ENCODE measurements at places on chromosomes 3 and 15.
A peak's percentile ranks its signal among the peaks of the same experiment; 100 is the strongest.

DNA sequence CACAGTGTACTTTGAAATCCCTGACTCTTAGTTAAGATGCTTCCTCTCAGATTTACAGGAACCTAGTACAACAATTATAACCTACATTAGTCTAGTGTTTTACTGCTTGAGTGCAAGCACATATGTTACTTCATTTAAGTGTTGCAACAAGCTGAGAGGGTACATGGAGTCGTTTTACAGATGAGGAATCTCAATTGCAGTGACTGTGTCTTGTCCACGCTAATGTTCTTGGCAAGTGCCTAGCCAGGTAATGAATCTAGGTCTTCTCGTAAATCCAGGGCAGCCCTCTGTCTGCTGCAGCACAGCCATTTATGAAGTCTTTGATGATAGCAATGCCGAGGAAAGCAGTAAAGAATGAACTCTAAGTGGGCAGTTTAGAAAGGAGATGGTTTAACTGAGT is 384.4 kb upstream of the ARPP21 start:
- no peak overlapping the region for H3K27ac ChIP-seq
- H3K36me3 ChIP-seq: no peaks in the 10 kb centered on the region
- no peak overlapping the region for H3K4me3 ChIP-seq
- DNase-seq: no peak
- no peaks in the 10 kb centered on the region for H3K4me1 ChIP-seq

GRCh38 chr3:29452934-29453283 is 172.0 kb downstream of the RBMS3 start:
- no peak overlapping the region for H3K4me3 ChIP-seq
- H3K36me3 ChIP-seq: no peaks in the 10 kb centered on the region
- H3K27me3 ChIP-seq: no peaks in the 10 kb centered on the region
- H3K4me1 ChIP-seq: no peaks in the 10 kb centered on the region
- H3K27ac ChIP-seq: no peak overlapping the region

- no peak for DNase-seq
- H3K27ac ChIP-seq: no peak overlapping the region
- H3K4me1 ChIP-seq: peaks cover 4% of the 10 kb centered on the region
- H3K36me3 ChIP-seq: no peaks in the 10 kb centered on the region
- H3K4me3 ChIP-seq: no peak overlapping the region
- peaks cover 15% of the 10 kb centered on the region for H3K27me3 ChIP-seq
Measured at GRCh38 chr15:59616379-59616778, 4.8 kb downstream of the GCNT3 start.

GRCh38 chr3:134315286-134316106 is 58.8 kb downstream of the AMOTL2 start:
- no peak overlapping the region for H3K27ac ChIP-seq
- H3K27me3 ChIP-seq: peaks cover 24% of the 10 kb centered on the region
- no peaks in the 10 kb centered on the region for H3K36me3 ChIP-seq
- H3K4me3 ChIP-seq: no peak overlapping the region

GRCh38 chr3:106839576-106840280 is 537.5 kb upstream of the CCDC54 start:
- no peaks in the 10 kb centered on the region for H3K4me1 ChIP-seq

DNA sequence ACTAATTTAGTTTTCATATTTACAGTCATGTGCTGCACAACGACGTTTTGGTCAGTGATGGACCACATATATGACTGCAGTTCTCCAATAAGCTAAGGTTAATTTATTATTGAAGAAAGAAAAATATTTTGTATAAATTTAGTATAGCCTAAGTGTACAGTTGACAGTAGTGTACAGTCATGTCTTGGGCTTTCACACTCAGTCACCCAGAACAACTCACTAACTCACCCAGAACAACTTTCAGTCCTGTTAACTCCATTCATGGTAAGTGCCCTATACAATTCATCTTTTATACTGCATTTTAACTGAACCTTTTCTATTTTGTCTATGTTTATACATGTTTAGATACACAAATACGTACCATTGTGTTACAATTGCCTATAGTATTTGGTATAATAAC is 3.8 kb upstream of the GABRR3 start:
- H3K27ac ChIP-seq: no peak overlapping the region
- no peaks in the 10 kb centered on the region for H3K36me3 ChIP-seq
- H3K4me3 ChIP-seq: peak overlapping the region; percentile 88
- no peaks in the 10 kb centered on the region for H3K27me3 ChIP-seq

GRCh38 chr3:72145506-72146380 is 360.8 kb upstream of the PROK2 start:
- H3K27me3 ChIP-seq: peaks cover 6% of the 10 kb centered on the region
- no peak for DNase-seq
- no peaks in the 10 kb centered on the region for H3K36me3 ChIP-seq

- no peaks in the 10 kb centered on the region for H3K27me3 ChIP-seq
- H3K4me1 ChIP-seq: no peaks in the 10 kb centered on the region
- no peak overlapping the region for H3K4me3 ChIP-seq
- no peak for DNase-seq
- no peak overlapping the region for H3K27ac ChIP-seq
- H3K36me3 ChIP-seq: no peaks in the 10 kb centered on the region
Measured at GRCh38 chr3:50557915-50558314, 9.6 kb downstream of the C3orf18 start.

DNA sequence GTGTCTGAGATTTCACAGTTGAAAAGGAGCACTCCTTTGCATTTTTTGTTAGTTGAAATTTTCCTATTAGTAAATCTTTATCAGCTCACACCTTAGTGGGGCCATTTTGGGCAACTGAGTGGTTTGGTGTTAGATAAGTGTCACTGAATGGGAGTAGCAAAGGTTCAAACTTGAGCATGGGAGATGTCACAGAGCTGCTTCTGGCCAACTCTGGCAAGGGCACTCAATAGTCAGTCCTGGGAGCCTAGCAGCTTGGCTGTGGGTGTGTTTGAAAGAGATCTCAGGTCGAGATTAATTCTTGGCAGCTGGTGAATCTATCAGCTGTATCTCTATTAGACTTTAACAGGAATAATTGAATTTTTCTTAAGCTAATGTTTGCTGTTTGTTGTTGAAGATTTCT is 579.3 kb downstream of the EDEM1 start:
- no peaks in the 10 kb centered on the region for H3K36me3 ChIP-seq
- no peaks in the 10 kb centered on the region for H3K4me1 ChIP-seq
- no peaks in the 10 kb centered on the region for H3K27me3 ChIP-seq
- no peak for DNase-seq

DNA sequence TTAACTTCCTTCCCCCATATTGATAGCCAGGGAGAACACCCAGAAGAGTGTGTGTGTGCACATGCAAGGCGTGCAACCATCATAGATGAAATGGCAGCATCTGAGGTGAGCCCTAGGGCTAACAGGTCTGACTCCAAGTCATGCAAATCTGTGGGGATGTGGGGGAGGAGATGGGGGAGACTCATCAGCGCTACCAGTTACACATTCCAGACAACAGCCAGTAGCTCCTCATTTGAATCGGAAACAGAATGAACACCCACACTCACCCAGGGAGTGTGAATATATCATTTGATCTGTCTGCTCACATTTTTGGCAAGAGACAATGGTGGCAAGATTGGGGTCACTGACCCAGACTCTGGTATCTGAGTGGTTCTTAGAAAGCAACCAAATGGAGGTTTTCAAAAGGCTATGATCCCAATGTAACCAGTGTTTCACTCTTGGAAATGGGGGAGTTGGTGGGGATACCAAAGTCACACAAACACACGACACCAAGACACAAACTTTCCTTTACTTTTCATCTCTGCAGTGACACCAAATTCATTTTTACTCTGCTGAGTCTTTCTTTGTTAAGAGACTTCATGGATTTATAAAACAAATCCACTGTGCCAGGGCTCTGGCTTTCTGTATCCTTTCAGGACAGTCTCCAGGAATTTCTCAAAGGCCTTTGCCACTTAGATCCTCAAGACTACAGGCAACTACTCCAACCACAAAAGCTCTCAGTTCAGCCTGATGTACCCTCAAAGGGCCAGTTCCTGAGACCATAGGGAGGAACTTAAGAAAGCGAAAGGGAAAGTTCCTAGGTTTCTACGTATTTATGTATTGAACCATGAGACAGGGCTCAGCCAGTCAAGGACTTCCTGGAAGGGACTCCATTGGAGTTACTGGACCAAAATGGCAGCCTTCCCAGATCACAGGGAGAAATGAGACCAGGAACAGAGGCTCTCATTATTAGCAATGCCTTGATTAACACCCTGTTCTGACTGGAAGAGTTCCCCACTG is 2.2 kb downstream of the CDCP1 start:
- H3K27ac ChIP-seq: no peak overlapping the region
- peaks cover 12% of the 10 kb centered on the region for H3K4me1 ChIP-seq
- no peaks in the 10 kb centered on the region for H3K36me3 ChIP-seq
- H3K27me3 ChIP-seq: peaks cover 35% of the 10 kb centered on the region
- no peak for DNase-seq

DNA sequence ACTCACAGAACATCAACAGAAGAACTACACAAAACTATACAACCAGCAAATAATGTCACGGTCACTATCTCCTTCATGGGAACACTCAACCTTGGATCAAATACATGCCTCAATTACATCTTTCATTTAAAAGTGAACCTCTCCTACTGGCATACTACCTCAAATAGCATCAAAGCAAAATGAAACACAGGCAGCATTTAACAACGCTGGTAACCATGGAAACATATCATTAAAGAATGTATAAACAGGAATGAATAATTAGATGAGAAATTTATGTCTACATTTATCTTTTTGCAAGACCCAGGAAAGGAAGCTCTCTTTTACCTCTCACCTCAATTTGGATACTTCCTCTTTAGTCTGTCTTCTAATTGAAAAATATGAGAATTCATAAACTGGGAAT is 172.4 kb downstream of the SPATA16 start:
- no peaks in the 10 kb centered on the region for H3K36me3 ChIP-seq
- no peaks in the 10 kb centered on the region for H3K27me3 ChIP-seq
- H3K27ac ChIP-seq: no peak overlapping the region
- H3K4me3 ChIP-seq: no peak overlapping the region

DNA sequence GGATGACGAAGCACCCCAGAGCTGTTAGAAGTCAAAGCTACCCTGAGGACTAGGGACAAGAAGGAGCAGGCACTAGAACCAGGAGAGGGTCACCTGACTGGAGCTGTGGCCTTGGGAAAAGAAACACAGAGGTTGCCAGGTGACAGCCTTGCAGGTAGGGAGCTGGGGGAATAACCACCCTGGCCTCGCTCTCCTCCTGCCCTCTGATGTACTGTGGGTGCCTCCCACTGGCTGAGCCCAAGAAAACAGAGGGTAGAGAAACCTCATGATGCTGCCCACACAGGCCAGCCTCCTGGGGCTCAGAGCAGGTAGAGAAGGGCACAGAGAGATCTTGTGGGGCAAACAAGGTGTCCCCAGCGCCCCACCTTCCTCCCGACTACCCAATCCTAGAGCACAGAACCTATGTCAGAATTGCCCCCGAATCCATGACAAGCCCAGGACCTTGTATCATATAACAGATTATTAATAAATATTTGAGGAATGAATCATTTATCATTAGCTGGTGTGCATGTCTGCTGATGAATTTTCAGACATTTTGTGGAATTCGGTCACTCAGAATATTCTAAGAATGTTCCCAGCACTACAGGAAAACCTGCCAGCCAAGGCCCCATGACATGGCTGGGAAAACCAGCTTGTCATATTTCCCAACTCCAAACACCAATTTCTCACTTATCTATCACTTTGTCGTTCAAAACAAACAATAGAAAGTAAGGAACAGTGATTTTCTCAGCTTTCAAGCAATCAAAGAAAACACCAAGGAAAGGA is 59.8 kb upstream of the MEX3B start:
- no peak overlapping the region for H3K4me3 ChIP-seq
- H3K27ac ChIP-seq: no peak overlapping the region
- DNase-seq: no peak
- no peaks in the 10 kb centered on the region for H3K36me3 ChIP-seq
- H3K27me3 ChIP-seq: peaks cover 3% of the 10 kb centered on the region

DNA sequence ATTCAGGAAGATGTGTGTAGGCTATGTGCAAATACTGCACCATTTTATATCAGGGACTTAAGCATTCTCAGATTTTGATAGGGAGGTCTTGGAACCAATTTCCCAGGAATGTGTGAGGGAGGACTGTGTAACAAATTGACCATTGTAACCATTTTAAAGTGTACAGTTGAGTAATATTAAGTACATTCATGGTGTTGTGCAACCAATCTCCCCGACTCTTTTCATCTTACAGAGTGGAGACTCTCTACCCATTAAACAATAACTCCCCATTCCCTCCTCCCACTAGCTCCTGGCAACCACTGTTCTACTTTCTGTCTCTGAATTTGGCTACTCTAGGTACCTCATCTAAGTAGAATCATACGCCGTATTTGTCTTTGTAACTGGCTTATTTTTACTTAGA is 5.1 kb downstream of the RCN2 start:
- no peak overlapping the region for H3K4me3 ChIP-seq
- no peak for DNase-seq
- H3K36me3 ChIP-seq: peaks cover 24% of the 10 kb centered on the region
